NCI-H1092 treated with DMSO at 0.1 percent for 48 hours (cell line): ENCODE measurements at places on chromosomes 12 and 14.

DNA sequence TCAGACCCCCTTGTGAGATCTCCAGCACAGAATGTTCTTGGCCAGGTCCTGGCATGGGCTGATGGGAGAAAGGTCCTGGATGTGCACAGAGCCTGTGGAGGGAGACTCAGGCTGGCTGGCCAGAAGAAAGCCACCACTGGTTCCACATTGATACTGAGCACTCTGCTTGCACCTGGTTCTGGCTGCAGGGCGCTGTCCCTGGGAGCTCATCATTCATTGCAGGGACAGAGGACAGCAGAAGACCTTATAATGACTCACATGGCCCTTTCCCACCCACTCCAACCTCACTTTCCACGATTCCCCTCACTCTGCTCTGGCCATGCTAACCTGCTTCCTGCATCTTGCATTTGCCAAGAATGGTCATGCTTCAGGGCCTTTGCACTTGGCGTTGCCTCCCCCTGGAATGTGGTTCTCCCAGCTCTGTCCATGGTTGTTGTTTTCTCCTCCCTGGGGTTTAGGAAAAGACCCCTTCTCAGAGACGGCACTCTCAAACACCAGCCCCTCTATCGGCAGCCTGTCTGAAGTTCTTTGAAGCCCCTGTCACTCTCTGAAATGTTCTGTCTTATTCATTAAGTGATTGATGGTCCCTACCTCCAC, 10.3 kb downstream of the KRT7 start:
- DNase-seq = no peak

- no peak for DNase-seq
These were observed 140.9 kb downstream of the EFCAB11 start for GRCh38 chr14:89813617-89814031.

- DNase-seq = no peak
These were observed 48.5 kb upstream of the RIMBP2 start for GRCh38 chr12:130764475-130765185.

GRCh38 chr12:89494411-89495231, 30.0 kb downstream of the GALNT4 start:
- DNase-seq = no peak

DNA sequence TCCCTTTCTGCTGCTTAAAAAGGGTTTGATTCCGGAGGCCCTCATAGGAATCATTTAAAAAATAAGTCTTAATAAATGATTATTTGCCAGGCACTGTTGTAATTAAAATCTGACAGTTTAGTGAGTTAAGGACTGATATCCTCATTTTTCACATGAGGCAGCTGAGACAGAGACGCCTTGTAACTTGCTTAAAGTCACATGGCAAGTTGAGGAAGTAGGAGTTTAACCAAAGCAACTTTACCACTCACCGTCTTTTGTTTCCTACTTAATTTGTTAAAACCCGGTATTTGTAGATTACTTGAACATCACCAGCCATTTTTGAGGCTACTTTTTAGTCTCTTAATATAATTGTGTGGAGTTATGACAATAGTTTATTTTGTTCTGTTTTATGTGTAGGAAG, 2.4 kb downstream of the TIGAR start:
- no peak for DNase-seq

DNA sequence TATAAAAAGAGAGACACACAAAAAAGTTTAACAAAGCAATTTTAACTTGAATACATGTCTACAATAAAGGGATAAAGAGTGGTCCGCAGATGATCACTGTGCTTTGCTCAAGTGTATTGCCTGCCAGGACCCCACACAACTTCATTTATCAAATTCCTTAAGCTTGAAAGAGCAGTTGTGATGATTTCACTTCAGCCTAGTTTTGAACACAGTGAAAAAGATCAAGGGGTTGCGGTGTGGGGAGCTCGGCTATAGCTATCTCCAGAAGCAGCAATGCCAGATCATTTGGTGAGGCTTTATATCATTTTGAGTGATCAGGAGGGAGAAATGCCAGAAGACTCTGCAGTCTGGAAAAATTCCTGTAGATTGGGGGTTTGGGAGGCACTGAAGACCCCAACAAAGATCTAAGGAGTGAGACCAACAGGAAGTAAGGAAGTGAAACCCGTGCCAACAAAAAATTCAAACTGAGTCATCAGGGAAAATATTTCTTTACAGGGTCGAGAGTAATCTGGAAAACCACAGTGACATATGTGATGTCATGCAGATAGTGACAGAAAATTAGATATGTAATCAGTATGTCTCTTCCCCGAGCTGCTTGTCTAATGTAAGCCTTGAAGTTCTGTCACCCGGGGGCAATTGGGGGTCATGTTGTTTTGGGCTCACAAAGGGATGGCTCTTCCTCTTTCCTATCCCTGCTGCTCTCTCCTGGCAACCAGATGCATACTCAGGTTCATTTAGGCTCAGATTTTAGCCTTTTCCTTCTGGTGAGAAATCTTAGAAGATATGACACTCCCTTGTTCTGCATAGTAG, 221.8 kb downstream of the MSRB3 start:
- no peak for DNase-seq

- DNase-seq = no peak
These were observed 23.0 kb downstream of the ISCA2 start for GRCh38 chr14:74516451-74517160.
